Stimulated activated CD4-positive, alpha-beta T cell treated with anti-CD3 and anti-CD28 coated beads, TNF-alpha, amount 100 ng/mL, for 1 hour (primary cell): ENCODE measurements at places on chromosomes 16 and 17.

- DNase-seq, result no peak
Observed at GRCh38 chr17:19331543-19332245, 30.8 kb downstream of the B9D1 start.

DNA sequence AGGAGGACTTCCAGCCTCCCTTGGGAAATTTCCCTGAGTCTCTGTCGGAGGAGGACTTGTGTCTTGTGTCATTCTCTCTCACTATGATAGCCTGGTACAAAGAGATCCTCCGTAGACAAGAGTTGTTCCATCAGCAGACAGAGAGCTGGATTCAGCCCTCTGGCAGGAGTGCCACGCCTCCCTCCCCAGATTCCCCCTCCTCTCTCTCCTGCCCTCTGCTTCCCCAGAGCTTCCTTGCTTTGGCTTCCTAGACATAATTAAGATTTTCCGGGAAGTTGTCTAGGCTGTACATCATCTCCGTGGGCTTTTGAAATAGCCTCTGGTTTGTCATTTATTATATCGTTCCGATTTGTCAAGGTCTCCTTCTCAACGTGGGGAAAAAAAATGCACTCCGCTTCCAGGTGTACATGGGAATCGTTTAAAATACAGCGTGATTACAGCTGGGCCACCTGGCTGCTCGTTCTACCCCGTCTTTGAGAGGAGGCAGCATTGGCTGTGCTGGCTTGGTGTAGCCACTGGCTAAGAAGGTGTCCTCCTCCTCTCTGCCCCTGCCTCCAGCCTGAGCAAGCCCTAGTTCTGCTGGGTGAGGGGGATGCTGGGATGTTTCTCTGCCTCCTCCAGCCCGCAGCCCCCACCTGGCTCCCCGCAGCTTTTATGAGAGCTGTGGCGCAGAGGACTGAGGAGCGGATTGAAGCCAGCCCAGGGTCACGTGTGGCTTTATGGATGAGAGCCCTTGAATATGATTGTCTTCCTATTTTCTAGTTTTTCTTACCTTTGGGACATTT is 282.5 kb downstream of the SNX29 start:
- DNase-seq, result no peak

DNA sequence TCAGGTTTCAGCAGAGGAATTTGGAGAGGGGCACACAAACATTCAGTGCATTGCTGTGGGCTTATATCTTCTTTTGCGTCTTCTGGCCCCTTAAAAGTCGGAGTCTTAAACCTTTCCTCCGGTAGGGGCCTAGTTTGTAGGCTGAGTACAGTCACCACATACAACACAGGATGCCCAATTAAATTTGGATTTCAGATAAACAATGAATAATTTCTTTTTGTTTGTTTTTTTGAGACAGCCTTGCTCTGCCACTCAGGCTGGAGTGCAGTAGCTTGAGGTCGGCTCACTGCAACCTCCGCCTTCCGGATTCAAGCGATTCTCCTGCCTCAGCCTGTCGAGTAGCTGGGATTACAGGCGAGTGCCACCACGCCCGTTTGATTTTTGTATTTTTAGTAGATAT is 26.7 kb upstream of the ADORA2B start:
- DNase-seq, result no peak

DNA sequence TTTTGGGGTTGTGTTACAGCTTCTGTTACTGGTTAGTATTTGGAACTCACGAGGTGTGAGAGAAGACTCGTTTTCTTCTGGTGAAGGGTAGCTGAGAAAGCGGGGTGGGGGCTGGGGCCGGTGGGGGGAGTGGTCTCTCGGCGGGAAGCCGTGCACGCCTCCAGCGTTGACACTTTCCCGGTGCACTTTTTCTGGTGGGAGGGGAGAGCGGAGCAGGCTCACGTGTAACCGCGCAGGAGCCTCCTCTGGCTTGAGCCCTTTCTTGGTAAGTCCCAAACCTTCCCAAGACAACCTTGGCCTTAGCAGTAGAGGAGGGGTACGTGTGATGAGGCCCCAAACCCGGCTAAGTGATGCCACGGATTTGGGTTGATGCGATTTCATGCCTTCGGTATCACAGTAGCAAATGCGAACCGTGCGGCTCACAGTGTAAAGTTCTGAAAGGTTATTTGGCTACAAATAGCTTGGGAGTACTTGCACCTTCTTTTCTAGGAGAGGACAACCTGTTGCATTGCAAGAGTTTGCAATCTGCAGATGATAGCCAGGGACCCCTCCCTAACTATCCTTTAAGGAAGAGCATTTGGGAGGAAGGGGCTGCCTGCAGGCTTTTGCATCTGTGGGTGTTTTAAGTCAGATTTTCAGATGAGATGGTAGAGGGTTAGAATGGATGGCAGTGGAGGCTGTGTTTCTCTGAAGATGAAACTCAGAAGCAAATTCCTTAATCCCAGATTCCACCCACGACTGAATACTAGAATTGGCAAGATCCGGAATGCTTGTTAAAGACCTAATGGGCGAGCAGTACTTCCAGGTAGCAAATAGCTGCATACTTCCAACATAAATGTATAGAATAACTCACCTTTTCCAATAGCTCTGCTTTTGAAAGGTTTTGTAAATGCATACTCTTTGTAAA is 1.5 kb downstream of the HLF start:
- no peak for DNase-seq

DNA sequence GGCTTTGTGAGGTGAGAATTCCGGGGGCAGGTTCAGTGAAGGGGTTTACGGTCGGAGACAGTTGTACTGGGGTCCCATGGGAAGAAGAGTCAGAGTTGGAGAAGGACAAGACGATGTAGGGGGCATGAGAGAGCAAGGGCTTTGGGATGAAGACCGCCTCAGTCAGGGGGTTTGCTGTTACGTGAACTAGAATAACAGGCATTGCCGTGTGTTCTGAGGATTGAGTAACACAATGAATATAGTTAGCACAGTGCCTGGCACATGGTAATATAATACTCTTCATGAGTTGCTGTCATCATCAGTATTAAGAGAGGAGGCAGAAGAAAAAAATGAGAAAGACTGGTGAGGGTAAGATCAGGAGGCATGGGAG is 577 bp downstream of the ZNF646 start:
- no peak for DNase-seq

- DNase-seq, result no peak
Observed at GRCh38 chr17:79907850-79908249, 68.6 kb upstream of the CBX4 start.

DNA sequence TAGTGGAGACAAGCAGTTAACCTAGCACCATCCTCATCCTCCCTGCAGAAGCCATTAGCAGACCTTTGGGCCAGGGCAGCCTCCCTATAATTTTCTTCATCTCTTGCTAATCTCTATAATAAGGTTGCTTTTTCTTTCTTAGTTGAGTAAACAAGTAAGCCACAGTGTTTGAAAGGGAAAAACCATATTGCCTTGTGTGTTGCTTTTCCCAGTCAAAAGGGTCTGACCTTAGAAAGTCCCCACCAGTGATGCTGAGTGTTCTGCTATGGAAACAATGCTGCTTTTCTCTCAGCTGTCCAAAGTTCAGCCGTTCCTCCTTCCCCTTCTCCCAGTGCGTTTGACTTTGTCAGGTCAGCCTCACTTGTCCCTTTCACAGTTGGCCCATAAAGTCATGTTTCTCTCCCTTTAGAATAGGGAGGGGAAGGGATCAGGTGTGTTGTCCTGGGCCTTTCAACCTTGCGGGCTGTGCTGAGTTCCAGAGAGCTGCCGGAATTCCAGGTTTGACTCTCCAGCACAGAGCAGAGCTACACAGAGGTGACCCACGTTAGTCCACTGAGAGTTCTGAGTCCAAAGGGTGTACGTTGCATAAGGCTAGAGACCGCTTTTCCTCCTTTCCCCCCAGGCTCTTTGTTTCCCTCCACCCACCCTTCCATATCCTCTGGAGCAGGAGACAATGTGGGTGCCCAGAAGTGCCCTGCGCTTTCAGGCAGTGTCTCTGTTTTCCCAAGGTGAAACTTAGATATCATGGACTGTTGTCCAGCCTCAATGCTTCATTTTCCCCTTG is 15.9 kb upstream of the CLEC18C start:
- no peak for DNase-seq

- DNase-seq, result no peak
Observed at GRCh38 chr17:36661047-36661666, 59.8 kb downstream of the MRM1 start.

GRCh38 chr17:50362661-50363060 is 10.3 kb downstream of the MRPL27 start:
- no peak for DNase-seq

- no peak for DNase-seq
Observed at GRCh38 chr16:35352431-35352830, 1893.0 kb downstream of the TP53TG3F start.

DNA sequence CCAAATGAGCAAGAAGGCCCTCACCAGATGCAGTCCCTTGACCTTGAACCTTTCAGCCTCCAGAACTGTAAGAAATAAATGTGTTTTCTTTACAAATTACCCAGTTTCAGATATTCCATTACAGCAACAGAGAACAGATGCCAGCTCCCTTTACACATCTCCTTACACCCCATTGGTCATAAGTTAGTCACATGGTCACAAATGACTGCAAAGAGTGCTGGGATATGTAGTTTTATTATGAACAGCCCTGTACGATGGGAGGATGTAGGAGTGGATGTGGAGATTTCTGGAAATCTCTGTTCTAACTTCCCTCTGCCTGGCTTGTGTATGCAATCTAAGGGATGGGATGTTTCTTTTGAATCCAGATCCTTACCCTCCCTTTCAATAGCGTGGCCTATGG is 13.3 kb upstream of the RPL38 start:
- no peak for DNase-seq

GRCh38 chr17:18045691-18046350 is 6.6 kb downstream of the GID4 start:
- DNase-seq, result no peak

DNA sequence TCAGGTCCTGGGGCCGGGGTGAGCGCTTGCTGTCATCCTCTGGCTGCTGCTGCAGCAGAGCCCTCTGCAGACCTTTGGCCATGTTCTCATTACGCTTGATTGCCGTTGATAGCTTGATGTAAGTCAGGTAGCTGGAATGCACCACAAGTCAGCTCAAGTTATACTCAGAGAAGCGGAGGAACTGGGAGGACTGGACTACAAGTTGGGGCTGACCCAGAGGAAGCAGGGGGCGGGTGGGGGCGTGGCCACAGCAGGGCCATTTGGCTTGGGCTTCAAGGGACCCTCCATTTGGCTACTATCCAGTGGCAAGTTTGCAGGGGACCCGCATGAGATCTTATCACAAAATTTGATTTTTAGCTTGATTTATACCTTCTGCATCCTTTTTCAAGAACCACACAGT is 19.0 kb upstream of the EVPL start:
- DNase-seq, result no peak

DNA sequence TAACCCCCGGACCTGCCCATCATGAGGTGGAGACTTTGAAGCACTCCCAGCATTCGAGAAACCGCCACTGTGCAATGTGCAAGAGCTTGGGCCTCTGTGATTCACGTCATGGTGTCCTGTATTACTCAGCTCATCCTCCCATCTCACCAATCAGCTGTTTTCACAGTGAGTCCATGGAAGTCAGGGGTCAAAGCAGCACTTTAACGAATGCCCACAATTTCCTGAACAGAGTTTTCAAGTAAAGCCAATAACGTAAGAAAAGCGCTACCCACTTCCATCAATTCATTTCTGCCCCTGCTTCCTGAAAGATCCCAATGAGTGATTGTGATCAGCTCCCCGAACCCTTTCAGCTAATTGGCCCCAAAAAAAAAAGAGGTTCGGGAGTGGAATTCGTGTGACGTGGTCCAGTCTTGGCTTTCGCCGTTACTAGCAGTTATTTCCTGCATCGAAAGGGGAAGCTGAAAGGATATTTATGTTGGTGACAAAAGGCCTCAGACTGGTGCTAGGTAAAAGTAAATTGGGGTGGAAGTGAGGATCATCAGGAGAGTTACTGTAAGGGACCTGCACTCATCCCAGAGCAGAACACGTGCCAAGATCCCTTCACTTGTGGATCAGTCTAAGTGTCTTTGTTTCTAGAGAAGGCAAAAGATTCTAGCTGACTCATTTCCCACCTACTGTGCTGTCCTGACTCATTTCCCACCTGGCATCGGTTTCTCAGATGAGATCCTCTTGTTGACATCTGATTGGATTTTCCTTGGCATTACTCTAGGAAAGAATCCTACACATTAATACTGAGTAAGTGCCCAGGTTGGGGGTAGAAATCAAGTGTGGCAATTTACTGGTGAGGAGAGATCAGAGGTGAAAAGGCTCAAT is 136.7 kb upstream of the NUDT7 start:
- DNase-seq, result no peak

DNA sequence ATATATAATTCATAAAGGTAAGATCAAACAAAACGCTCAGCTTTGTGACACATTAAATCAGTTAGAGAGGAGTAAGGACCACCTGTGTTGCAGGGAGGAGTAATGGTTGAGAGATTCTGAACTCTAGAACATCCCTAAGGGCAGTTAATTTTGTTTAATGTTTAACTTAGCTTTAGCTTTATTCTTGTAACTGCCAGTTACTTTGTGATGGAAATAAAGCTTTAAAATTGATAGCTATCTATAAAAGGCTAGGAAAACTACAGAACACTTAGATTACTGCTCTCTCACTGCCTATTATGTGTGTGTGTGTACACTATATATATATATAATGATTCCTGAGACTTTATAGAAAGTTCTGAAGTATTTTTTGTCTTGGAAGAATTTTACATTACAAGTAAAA is 37.8 kb downstream of the PTRH2 start:
- DNase-seq, result no peak

DNA sequence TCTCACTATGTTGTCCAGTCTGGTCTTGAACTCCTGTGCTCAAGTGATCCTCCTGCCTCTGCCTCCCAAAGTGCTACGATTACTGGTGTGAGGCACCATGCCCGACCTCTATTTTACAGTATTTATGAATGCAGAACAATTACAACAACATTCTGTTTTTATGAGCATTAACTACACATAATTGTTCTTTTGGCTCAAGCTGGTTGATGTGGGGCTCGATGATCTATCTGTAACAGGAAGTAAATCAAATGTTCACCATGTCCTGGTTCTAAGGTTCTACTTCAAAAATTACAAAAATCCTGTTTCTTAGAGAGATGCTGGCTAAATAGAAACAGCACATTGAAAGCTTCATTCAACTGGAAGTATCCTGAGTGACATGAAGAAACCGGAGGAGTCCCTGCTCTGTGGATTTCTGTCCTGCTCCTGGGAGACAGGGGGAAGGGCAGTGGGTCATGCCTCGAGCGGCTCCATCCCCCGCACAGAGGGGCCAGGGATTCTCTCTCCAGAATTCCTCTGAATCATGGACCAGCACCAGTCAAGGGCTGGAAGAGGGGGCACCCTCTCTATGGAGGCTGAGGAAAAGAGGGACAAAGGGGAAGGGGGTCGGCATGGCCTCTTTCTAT is 31.5 kb downstream of the FA2H start:
- no peak for DNase-seq

DNA sequence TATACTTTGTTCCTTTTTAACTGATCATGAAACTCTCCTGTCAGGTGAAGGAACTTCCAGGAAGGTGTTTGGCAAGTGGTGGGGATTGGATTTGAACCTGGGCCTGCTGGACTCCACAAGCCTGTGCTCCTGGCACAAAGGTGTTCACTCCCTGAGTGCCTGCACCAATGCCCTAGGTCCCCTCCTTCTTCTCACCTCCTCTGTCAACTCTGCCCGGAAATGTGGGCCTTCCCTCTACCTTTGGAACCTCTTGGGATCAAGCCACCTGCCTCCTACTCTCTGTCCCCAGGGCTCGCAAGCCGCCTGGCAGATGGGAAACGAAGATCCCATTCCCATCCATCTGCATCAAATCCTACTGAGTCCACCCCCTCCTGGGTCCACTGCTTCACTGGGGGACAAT is 40.0 kb downstream of the RTN4RL1 start:
- no peak for DNase-seq

GRCh38 chr17:16250635-16251034 is 33.6 kb downstream of the PIGL start:
- no peak for DNase-seq

- no peak for DNase-seq
Observed at GRCh38 chr17:50771991-50772785, 4.9 kb upstream of the ANKRD40CL start.

GRCh38 chr16:51326131-51326856 is 175.2 kb upstream of the SALL1 start:
- DNase-seq, result no peak
